ENCODE measurements at places on chromosomes 1 and 21.

DNA sequence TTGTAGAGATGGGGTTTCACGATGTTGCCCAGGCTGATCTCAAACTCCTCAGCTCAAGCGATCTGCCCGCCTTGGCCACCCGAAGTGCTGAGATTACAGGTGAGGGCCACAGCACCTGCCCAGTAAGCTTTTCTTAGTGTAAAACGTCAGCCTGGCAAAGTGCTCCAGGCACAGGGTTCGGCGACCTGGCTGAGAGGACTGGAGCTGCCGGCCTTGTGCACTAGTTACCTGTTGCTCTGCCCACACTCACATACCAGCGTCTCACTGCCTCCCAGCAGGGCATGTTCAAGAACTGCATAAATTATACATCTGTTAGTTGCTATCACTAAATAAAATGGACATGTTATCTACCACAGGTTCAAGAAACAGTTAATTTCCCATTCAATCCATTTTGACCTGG is 55.2 kb downstream of the DEGS1 start:
- no peak for DNase-seq

DNA sequence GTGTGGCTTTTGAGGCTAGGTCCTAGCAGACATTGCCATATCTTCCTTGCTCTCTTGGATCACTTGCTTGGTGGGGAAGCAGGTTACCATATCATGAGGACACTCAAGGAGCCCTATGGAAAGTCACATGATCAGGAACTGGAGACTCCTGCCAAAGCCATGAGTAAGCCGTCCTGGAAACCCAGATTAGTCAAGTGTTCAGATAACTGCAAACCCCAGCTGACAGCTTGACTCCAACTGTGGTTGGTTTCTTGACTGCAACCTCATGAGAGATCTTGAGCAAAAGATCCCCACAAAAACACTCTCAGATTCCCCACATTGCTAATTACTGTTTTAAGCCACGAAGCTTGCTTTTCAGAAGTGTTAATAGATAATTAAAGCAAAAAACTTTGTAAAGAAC is 58.6 kb downstream of the CACNA1E start:
- DNase-seq = no peak

DNA sequence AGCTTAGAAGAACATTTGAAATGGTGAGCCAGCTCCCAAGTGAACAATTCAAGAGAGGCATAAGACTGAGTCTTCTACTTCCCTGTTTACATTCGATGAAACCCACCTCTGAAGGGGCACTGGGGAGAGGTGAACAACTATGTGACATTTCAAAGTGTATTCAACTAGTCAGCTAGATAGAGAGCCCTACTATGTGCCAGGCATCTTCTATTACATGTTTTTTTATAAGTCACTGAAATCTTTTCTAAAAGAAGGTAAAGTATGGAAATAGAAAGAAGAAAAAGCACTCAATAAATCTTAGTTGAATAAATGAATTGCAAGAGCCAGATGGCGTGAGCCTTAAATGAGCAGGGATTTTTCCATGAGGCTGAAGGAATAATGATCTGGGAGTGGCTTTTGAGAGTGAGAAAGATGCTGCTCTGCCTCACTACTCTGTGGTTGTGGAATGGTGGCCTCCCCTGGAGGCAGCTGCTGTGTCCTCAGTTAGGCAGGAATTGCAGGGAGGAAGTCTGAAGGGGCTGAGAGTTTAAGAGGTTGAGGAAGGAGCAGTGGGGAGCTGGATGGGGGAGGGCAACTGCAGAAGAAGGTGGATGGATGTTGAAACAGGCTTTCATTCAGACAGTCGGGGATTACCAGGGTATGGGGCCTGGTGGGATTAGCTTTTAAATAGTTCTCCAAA is 10.4 kb upstream of the PTPRF start:
- no peak for DNase-seq

DNA sequence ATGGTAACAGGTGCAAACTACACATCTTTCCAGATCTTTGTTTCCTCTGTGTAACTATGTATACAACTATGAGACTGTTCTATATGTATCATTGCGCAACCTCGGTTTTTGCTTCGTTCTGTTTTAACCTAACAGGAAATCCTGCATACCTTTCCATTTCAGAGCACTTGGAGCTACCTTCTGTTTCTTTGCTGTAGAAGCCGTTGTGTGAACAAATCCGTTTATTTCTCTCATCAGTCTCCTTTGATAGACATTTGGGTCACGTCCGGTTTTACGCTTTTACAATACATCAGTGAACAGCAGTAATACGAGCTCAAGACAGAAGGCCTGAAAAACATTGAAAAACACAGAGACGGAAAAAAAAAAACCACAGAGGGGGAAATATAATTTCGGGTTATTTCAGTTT is 10.5 kb downstream of the ATP5IF1 start:
- no peak for DNase-seq

GRCh38 chr1:17369466-17369865 is 2.5 kb upstream of the PADI6 start:
- no peak for DNase-seq

GRCh38 chr1:206788487-206789050 is 16.3 kb upstream of the IL10 start:
- DNase-seq = no peak

DNA sequence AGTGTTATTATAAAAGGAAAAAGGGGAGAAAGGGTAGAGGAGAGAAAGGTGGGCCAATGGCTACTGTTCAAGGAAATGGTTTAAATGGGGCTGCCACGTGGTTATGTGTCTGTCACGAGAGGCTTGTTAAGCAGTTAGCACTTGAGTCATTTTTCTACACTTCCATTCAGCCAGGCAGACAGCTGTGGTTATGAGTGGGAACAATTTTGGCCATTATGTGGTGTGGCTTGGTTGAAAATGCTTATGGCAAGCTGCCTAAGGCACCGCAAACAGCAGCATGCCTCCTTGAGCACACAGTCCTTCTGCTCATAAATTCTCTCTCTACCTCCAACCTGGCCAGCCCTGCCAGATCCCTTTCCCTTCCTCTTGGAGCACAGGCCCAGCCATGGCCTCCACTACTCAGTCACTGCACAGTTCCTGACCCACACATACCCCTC is 3.2 kb upstream of the SRM start:
- DNase-seq = no peak

DNA sequence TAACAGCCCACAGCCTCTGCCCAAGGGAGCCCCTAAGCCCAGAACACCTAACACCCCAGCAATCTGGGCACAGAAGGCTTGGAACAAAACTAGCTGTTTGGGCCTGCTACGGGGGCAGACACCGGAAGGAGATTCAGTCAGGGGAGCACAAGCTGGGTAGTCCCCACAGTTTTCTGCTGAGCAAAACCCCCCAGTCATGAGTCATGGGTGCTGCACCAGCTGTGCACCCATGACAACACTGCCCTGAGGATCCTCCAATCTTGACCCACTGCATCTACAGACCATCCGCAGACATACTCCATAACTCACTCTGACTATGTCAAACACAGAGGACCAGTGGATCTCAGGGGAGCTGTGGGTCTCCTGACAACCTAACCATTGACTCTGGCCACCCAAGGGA is 105.1 kb downstream of the LRIG2 start:
- no peak for DNase-seq
